ENCODE measurements at places on chromosomes 7 and 10.

- DNase-seq, result no peak
Observed at GRCh38 chr10:111481866-111482265, 405.0 kb downstream of the ADRA2A start.

- DNase-seq, result no peak
Observed at GRCh38 chr7:86963599-86964230, 95.7 kb downstream of the ELAPOR2 start.

- no peak for DNase-seq
Observed at GRCh38 chr7:35418716-35419390, 165.0 kb upstream of the TBX20 start.

- DNase-seq, result no peak
Observed at GRCh38 chr7:45660201-45660900, 86.2 kb downstream of the ADCY1 start.

DNA sequence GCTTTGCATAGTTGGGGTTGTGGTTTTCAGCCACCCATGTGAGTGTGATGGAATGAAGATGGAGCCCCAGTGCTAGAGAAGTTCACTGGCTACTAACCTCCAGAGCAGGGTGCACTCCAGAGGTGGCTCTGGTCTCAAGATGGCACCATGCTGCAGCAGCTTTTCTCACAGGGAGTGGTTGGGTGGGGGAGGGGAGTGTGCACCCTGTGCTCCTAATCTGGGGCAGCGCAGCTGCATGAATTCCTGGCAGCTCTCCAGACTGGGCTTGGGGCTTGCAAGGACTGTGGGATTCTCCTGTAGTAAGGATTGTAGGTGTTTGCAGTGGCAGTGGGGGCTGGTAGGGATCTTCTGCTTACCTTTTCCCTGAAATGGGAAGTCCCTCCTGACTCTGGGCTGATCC is 23.7 kb downstream of the PHTF2 start:
- no peak for DNase-seq

GRCh38 chr7:158431941-158432347 is 155.7 kb downstream of the PTPRN2 start:
- peak; percentile 95 for DNase-seq

DNA sequence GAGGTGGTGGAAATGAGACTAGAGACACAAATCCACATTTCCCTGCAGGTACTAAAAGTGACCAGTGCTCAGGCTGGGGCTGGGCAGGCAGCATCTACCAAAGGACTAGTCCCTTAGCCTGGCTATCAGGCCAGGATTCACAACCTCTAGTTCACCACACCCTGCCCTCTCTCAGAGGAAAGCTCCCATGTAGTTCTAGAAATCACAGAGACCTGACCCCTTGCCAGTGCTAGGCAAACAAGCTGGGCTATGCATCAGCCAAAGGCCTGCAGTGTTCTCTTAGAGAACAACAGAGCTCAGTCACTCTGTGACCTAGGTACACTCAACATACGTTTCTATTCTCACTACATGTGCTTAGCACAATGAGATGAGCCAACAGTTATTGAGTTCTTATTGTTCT is 26.7 kb upstream of the LRRC4 start:
- no peak for DNase-seq

GRCh38 chr10:24904824-24905223 is 47.6 kb downstream of the PRTFDC1 start:
- DNase-seq, result no peak

Measured in fibroblast of mammary gland (primary cell).